ENCODE measurements at places on chromosomes 7 and 10. TPM values are rescaled to one million over a fixed set of nuclear protein-coding genes. Genes with fewer than 3 reads are reported as not detected.
A peak's percentile ranks its signal among the peaks of the same experiment; 100 is the strongest.

- DNase-seq = no peak
Observed at GRCh38 chr10:60253484-60253883, 136.2 kb downstream of the ANK3 start.

- DNase-seq = no peak
Observed at GRCh38 chr7:72337390-72338167, 74.6 kb downstream of the CALN1 start.

DNA sequence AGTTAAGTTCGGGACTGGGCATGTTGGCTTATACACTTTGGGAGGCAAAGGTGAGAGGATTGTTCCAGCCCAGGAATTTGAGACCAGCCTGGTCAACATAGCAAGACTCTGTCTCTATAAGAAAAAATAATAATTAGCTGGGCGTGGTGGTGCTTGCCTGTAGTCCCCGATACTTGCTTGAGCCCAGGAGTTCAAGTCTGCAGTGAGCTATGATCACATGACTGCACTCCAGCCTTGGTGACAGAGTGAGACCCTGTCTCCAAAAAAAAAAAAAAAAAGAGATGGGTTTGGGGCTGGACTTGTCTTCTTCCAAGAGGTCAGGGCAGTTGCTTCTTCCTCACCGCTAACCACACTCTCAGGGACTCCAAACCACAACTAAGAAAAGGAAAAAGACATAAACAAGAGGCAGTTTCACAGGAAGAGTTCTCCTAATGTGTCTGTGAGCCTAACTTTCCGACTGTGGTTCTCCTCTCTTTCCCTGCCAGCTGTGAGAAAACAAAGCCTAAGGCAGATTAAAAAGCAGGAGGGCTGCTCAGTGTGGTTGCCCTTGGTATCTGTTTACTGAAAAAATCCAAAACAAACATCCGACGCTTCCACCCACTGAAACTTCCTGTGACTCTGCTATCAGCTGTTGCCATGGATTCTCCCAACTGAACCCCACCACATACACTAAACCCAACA, 2.4 kb upstream of the SERPINE1 start:
- no peak for DNase-seq

Gene SEMA3D
- total RNA-seq = not detected

Gene SEMA3A
- total RNA-seq = 0.46 TPM

Gene WNT8B
- not detected for total RNA-seq

Gene AUTS2
- 21.0 TPM for total RNA-seq

DNA sequence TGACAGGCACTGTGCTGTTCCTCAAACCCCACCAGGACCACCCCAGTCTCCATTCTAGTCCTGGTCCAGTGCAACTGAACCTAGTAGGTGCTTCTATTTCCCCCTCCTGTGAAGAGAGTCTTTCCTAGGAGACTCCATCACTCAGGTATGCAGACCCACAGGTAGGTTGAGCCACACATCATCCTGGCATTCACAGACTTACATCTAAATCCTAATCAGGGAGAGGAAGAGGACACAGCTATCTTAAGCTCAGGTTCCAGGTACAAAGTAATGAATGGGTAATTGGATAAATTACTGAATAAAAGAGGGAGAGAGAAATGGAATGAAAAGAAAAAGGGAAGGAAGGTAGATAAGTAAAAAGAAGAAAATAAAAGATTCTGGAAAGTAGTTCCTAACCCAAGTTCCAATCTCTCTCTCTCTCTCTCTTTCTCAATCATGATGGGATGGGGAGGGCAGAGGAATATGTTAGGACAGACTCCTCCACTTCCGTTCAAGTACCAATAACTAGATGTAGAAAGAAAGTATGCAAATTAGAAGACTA, 139.8 kb upstream of the NAMPT start:
- DNase-seq = no peak

GRCh38 chr10:44240584-44241205, 144.2 kb downstream of the CXCL12 start:
- DNase-seq = no peak

GRCh38 chr10:4306871-4307270, 519.1 kb upstream of the AKR1E2 start:
- DNase-seq = no peak

DNA sequence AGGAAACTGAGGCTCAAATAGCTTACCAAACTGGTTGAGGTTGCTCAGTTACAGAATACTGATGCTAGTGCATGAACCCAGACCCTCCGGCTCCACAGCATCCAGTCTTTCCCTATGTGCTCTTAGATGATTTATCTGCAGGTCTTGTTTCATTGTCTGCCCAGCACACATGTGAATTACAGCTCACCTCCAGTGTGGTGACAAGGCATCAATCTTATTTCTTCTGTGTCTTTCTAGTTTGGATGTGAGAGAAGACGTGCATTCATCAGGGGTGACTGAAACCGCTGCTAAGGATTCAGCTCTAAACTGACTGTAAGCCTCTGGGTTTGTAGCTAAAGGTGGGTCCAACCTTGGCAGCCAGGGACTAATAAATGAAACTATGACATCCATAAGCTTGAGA, 123.8 kb downstream of the SH2D4B start:
- no peak for DNase-seq

Gene ACTL6B
- not detected for total RNA-seq

- no peak for DNase-seq
Observed at GRCh38 chr7:2198760-2199159, 34.0 kb downstream of the MAD1L1 start.

Gene H2BK1
- total RNA-seq = not detected

- DNase-seq = peak; percentile 61
Observed at GRCh38 chr7:152459724-152460251, 24.0 kb upstream of the KMT2C start.

GRCh38 chr7:82164813-82165212, 278.8 kb downstream of the CACNA2D1 start:
- no peak for DNase-seq

GRCh38 chr10:103911021-103911459, 6.9 kb downstream of the STN1 start:
- no peak for DNase-seq

GRCh38 chr10:86857128-86857721, 100.2 kb downstream of the MMRN2 start:
- DNase-seq = no peak

GRCh38 chr7:99624484-99624883, 7.7 kb downstream of the ZSCAN25 start:
- DNase-seq = peak; percentile 51

DNA sequence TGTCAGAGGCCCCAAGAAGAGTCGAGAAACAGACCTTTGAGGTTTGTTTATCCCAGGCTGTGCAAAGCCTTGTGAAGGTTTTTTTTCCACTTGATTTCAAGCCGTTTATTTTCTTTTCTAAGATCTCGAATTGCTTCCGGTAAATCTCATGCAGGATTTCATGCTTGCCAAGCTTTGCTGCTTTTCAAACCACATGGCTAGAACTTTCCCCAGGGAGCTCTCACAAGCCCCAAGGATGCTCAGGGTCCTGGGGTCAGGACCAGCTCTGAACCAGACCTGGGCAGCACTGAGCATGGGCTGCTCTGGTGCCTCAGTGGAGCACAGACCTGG, 48.0 kb upstream of the AQP1 start:
- DNase-seq = no peak

DNA sequence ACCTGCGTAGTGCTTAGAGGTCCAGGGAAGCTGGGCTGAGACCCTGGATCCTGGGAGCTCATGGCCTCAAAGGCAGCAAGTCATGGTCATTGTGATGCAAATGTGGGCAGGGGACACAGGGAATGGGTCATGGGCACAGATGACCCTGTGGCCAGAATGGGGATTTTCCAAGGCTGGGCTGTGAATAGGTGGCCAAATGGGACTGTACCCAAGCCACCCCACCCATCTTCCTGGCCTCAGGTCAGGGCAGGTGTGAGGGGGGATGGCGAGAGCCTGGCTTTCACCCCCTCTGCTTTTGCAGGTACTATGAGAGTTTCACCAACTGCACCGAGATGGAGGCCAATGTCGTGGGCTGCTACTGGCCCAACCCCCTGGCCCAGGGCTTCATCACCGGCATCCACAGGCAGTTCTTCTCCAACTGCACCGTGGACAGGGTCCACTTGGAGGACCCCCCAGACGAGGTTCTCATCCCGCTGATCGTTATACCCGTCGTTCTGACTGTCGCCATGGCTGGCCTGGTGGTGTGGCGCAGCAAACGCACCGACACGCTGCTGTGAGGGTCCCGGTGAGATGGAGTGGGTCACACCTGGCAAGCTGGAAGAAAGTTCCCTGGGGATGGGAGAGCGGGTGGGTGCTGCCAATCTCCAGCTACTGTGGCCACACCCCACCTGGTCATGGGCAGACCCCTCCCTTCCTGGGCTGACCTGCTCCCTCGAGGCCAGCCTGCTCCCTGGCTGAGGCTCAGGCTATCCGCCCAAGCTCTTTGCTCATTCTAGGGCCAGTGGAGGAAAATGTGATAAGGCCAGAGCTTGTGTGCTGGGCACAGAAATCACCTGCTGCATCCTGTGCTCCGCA, 25.5 kb downstream of the RAMP3 start:
- no peak for DNase-seq

GRCh38 chr10:131316321-131317075, 5.0 kb upstream of the TCERG1L start:
- DNase-seq = no peak

Gene CFAP46
- total RNA-seq = 6.5 TPM

Gene NEUROG3
- not detected for total RNA-seq

Gene TMEM236
- 0.59 TPM for total RNA-seq

Gene LLCFC1
- total RNA-seq = not detected

- DNase-seq = no peak
Observed at GRCh38 chr7:78514634-78515033, 716.1 kb downstream of the PHTF2 start.

GRCh38 chr10:4763960-4764428, 62.0 kb upstream of the AKR1E2 start:
- no peak for DNase-seq

DNA sequence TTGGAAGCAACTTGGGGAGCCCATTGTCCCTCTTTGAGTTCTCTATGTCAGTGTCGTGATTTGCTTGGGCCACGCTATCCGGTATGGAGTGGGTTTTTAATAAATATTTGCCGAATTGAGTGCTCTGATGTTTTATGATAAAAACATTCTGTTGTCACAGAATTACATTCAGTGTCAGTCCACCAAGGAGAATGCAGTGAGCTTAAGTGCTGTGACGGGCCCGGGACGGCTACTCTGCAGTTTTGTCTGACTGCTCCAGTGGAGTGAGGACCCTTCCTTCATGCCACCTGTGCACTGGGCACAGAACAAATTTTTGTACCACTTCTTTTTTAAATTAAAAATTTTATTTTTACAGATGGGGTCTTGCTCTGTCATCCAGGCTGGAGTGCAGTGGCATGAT, 76.0 kb downstream of the CARD11 start:
- no peak for DNase-seq

GRCh38 chr10:60374836-60375235, 14.8 kb downstream of the ANK3 start:
- no peak for DNase-seq

GRCh38 chr10:34674176-34674575, 140.9 kb downstream of the PARD3 start:
- no peak for DNase-seq

GRCh38 chr10:126153711-126154628, 234.3 kb downstream of the ADAM12 start:
- DNase-seq = no peak

DNA sequence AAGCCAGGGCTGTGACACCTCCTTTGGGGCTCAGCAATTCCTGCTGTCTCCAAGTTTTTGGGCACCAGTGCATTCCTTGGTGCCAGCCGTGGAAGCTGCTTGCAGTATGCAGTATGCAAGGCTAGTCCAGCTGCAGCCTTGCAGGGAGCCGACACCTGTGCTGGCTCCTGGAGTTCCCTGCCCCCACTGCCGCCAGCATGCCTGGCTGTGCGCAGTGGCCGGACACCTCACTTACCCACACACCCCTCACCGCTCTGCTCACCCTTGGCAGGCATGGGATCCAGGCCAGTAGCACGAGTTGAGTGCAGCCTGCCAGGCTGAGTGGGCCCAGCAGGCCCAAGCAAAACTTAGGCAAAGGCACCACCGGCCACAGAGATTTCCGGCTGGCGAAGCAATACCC, 77.4 kb downstream of the SAMD9 start:
- DNase-seq = no peak

DNA sequence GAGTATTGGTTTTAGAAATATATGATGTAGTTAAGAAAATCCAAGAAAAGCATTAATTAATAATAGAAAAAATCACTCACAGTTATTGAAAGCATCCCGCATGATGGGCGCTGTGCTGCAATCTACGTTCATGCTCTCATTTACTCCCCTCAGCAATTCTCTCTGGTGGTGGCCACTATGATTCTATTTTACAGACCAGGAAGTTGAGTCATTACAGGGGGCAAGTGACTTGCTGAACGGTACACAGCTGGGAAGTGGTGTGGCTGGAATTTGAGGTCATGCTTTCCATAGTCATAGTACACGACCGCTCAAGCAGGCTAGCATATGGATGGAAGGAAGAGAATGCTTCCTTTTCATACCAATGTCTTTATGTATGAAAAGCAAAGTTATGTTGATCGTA, 117.4 kb downstream of the TES start:
- DNase-seq = no peak

All from psoas muscle (tissue), 8 donors.